ENCODE measurements at places on chromosomes 1 and 21. TPM values are rescaled to one million over a fixed set of nuclear protein-coding genes. Genes with fewer than 3 reads are reported as not detected.

DNA sequence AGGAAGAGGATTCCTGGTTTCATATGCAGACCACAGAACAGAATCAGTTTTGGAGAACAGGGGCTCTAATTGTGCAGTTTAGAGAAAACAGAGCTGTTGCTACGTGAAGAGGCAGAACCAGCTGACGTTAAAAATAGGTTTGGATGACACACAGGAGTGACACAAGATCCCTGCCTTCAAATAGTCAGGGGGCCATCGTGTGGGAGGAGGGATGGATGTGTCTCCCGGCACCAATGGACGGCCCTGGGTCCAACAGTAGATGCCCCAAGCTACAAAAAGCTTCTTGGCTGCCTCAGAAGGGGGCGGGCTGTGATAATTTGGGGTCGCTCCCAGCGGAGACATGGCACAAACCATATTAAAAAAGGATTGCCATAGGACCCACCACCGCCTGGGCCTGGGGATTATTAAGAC, 87.8 kb downstream of the MRPL37 start:
- H3K4me3 ChIP-seq = no peak overlapping the region
- peak overlapping the region; percentile 68 for H3K27ac ChIP-seq
- peaks cover under 1% of the 10 kb centered on the region for H3K36me3 ChIP-seq
- H3K4me1 ChIP-seq = peaks cover 64% of the 10 kb centered on the region

DNA sequence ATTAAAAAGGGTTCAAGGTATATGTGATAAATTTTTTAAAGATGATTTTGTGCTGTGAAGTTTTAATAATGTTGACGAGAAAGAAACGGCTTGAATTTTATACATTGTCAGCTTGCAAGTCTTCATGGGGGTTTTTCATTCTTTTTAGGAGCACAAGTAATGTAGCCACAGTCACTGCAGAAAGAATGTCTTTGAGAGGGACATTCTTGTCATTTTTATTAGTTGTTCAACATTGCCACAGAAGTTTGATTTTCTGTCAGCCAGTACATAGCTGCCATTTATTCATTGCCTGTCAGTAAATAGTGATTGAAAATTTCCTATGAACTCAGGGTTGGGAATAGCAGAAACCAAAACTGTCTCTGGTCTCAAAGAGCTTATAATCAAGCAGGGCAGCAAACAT, 156.3 kb downstream of the DHRS3 start:
- no peak overlapping the region for H3K27ac ChIP-seq
- peaks cover 14% of the 10 kb centered on the region for H3K4me1 ChIP-seq
- H3K36me3 ChIP-seq = peaks cover 39% of the 10 kb centered on the region
- H3K4me3 ChIP-seq = no peak overlapping the region
- no peak for DNase-seq
- H3K27me3 ChIP-seq = no peaks in the 10 kb centered on the region

DNA sequence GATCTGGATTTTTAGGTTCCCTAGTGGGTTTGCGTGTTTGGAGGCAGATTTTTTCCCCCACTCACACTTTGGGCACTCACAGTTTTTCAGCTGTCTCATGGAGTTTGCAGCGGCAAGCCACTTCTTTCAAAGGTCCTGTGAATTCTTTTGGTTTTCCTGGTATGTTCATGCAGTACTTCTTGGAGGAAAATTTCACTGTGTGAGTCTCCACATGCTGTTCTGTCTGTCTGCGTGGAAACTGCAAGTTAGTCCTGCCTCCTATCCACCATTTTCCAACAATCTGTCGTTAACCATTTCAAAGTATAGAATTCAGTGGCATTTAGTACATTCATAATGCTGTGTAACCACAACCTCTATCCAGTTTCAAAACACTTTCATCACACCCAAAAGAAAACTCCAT, 793 bp upstream of the FMO1 start:
- no peak for DNase-seq
- H3K27me3 ChIP-seq = peaks cover 7% of the 10 kb centered on the region
- no peak overlapping the region for H3K4me3 ChIP-seq
- H3K27ac ChIP-seq = no peak overlapping the region
- no peaks in the 10 kb centered on the region for H3K36me3 ChIP-seq

The EPS15 gene
- total RNA-seq = 76.1 TPM

Measured in T-cell (primary cell).